Central memory CD8-positive, alpha-beta T cell (primary cell): ENCODE measurements at places on chromosomes 2 and 18.

- no peaks in the 10 kb centered on the region for H3K4me1 ChIP-seq
- DNase-seq = no peak
- H3K27ac ChIP-seq = no peak overlapping the region
- no peaks in the 10 kb centered on the region for H3K36me3 ChIP-seq
Observed at GRCh38 chr2:126496493-126496892, 159.5 kb upstream of the GYPC start.

DNA sequence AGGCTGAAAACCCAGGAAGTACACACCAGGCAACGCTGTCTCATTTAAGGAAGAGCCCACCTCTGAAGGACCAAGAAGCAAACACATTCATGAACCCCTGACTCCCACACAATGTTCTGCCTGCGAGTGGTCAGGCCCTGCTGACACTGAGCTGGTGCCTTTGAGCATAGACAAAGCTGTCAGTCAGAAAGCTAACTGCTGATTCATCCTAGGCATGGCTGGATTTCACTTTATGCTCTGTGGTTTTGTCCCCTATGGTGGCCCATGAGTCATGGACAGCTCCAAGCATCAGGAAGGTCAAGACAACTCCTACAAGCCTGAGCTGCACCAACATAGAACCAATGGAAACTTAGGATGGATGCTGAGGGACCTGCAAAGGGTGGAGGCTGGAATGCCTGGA lies 78.9 kb downstream of the UXS1 start:
- no peak overlapping the region for H3K4me3 ChIP-seq
- H3K27ac ChIP-seq = no peak overlapping the region
- H3K27me3 ChIP-seq = no peaks in the 10 kb centered on the region
- H3K4me1 ChIP-seq = peaks cover 10% of the 10 kb centered on the region

- no peak for DNase-seq
- H3K4me1 ChIP-seq = peaks cover 72% of the 10 kb centered on the region
- H3K27ac ChIP-seq = no peak overlapping the region
- H3K4me3 ChIP-seq = no peak overlapping the region
Observed at GRCh38 chr2:239212929-239213642, 187.7 kb downstream of the HDAC4 start.

DNA sequence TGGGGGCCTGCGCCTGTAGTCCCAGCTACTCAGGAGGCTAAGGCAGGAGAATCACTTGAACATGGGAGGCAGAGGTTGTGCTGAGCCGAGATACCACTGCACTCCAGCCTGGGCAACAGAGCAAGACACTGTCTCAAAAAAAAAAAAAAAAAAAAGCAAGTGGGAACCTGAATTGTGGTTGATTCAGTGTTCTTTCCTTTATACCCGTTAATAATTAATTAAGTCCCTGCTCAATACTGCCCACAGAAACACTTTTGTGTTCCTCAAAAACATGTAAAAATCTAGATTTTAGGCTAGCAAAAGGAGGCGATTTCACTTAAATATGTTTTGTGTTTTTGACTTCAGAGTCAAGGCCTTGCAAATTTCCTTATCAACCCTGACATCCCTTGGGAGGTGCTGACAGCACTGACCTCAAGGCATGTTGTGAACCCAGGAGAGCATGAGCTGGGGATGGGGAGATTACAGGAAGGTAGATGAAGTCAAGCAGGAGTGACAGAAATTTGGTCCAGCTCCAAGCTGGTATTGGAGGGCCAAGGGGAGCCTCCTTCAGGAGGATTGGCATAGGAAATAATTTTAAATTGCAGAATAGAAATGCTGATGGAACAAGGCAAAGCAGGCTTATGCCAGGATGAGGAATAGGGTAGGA lies 89.0 kb upstream of the PNPT1 start:
- no peak for DNase-seq
- H3K27me3 ChIP-seq = no peaks in the 10 kb centered on the region
- H3K36me3 ChIP-seq = no peaks in the 10 kb centered on the region
- H3K4me1 ChIP-seq = no peaks in the 10 kb centered on the region

DNA sequence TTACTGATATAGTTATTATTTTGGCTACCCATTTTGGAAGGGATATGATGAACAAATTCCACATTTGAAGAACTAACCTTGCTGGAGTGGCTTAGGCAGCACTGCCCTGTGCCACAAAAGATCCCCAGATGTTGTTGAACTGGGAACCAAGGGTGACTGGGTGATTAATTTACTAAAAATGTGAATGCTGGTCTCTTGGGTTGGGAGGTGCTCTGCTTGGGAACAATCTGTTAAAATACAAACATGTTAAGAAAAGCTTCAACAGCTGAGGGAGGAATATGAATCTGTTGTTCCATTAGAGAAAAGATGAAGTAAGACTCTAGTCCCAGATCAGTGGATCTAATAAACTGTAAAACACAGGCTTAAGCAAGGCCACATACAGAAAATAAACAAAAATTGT lies 1860.1 kb downstream of the SUCLG1 start:
- no peaks in the 10 kb centered on the region for H3K4me1 ChIP-seq
- no peak for DNase-seq
- no peak overlapping the region for H3K4me3 ChIP-seq
- no peaks in the 10 kb centered on the region for H3K36me3 ChIP-seq

- H3K27me3 ChIP-seq = no peaks in the 10 kb centered on the region
- peak overlapping the region; percentile 5 for H3K4me3 ChIP-seq
- no peak for DNase-seq
- peaks cover 1% of the 10 kb centered on the region for H3K36me3 ChIP-seq
- H3K4me1 ChIP-seq = peaks cover 11% of the 10 kb centered on the region
- H3K27ac ChIP-seq = peak overlapping the region; percentile 60
Observed at GRCh38 chr18:13375302-13376255, 157.0 kb downstream of the LDLRAD4 start.
